ENCODE measurements at places on chromosomes 1 and 21. TPM values are rescaled to one million over a fixed set of nuclear protein-coding genes. Genes with fewer than 3 reads are reported as not detected.
A peak's percentile ranks its signal among the peaks of the same experiment; 100 is the strongest.

DNA sequence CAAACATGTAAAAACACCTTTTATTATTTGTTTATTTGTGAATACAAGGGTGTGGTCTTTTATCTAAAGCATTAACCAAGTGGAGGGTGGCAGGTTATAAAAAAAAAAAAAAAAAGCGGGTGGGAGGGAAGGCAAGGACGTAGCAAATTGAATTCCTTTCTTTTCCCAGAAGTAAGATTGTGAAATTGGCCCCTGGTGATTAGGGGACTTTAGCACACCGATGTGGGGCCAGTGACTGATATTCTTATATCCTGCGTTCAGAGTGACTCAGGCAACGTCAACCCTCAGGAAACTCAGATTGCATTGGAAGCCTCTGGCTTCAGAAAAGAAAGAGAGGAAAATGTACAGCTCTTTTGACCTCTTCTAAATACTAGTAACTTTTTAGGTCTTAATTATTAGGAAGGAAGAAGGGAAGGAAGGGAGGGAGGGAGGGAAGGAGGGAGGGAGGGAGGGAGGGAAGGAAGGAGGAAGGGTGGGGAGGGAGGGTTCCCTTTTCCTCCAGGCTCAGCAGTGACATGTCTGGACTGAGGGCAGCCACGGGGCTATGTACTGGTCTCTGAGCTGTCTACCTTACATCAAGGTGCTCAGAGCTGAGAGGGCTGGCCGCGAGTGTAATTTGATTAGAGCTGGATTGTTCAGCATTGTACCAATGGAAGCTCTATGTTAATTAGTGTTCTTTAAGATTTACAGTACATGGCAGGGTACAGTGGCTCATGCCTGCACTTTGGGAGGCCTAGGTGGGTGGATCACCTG lies 30.2 kb downstream of the EVA1C start:
- no peaks in the 10 kb centered on the region for H3K27me3 ChIP-seq
- no peaks in the 10 kb centered on the region for H3K4me1 ChIP-seq
- H3K36me3 ChIP-seq = no peaks in the 10 kb centered on the region
- no peak overlapping the region for H3K4me3 ChIP-seq

DNA sequence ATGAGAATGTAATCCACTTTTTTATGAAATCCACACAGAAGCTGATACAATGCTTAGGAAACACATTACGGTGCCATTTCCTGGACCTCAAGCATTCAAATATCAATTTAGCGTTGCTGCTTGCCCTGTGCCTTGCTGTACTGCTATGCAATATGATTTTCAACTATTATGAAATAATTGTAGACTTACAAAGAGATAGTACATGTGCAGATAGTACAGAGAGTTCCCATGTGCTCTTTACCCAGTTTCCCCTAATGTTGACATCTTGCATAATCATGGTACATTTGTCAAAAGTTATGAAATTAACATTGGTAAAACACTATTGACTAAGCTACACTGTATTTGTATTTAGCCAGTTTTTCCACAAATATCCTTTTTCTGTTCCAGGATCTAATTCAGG lies 37.7 kb upstream of the PTBP2 start:
- no peaks in the 10 kb centered on the region for H3K36me3 ChIP-seq
- no peak overlapping the region for H3K4me3 ChIP-seq
- H3K27ac ChIP-seq = no peak overlapping the region
- no peak for DNase-seq
- no peaks in the 10 kb centered on the region for H3K27me3 ChIP-seq

DNA sequence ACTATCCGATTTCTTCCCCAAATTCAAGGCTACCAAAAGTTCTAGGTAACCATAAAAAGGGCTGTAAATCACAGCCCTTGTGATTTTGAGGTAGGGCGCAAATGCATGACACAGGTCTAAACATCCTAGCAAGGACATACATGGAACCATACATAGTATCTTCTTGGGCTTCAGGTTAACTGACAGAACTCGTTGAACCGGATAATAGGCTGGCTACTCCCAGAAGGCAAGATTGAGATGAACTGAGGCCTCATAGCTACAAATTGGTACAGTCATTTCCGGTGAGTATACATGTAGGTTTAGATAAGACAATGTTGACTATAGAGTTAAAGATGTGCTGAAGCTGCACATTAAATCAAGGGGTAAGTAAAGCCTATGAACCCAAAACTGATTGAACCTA lies 27.3 kb upstream of the TP53BP2 start:
- no peak overlapping the region for H3K4me3 ChIP-seq
- H3K36me3 ChIP-seq = no peaks in the 10 kb centered on the region
- DNase-seq = no peak
- H3K27me3 ChIP-seq = no peaks in the 10 kb centered on the region
- H3K27ac ChIP-seq = no peak overlapping the region

DNA sequence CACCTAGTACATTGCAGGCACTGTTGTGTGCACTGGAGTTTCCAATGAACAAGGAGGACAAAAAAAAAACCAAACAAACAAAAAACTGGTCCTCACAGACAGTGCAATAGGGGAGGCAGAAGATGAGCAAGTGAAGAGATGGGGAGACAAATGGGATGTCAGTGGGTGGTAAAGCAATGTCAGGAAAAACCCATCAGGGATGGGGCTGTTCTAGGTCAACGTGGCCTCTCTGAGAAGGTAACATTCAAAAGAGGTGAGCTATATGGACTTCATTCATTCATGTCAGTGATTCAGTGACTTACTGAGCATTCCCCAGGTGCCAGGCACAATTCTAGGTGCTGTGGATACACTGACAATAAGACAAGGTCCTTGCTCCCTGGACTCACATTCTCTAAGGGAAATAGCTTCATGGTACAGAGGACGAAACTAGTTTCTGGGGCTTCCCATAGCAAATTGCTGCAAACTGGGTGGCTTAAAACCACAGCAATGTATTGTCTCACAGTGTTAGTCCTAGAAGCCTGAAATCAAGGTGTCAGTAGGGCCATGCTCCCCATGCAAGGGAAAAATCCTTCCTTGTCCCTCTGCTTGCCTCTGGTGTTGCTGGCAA lies 140.5 kb upstream of the KLHDC7A start:
- no peak overlapping the region for H3K27ac ChIP-seq
- no peaks in the 10 kb centered on the region for H3K4me1 ChIP-seq
- H3K4me3 ChIP-seq = no peak overlapping the region
- H3K27me3 ChIP-seq = no peaks in the 10 kb centered on the region
- DNase-seq = no peak

- H3K4me1 ChIP-seq = peaks cover 4% of the 10 kb centered on the region
- no peak for DNase-seq
These were observed 5.0 kb downstream of the ADAMTS1 start for GRCh38 chr21:26840201-26840600.

GRCh38 chr1:87435484-87435883 lies 106.8 kb downstream of the LMO4 start:
- H3K27me3 ChIP-seq = no peaks in the 10 kb centered on the region
- H3K36me3 ChIP-seq = no peaks in the 10 kb centered on the region

GRCh38 chr1:166738140-166738539 lies 101.1 kb upstream of the POGK start:
- no peak for DNase-seq
- H3K4me1 ChIP-seq = no peaks in the 10 kb centered on the region
- no peaks in the 10 kb centered on the region for H3K27me3 ChIP-seq

- peaks cover 37% of the 10 kb centered on the region for H3K36me3 ChIP-seq
- H3K27ac ChIP-seq = no peak overlapping the region
- no peak overlapping the region for H3K4me3 ChIP-seq
These were observed 22.4 kb downstream of the URB2 start for GRCh38 chr1:229648406-229648805.

- no peak overlapping the region for H3K27ac ChIP-seq
- H3K27me3 ChIP-seq = no peaks in the 10 kb centered on the region
- no peak for DNase-seq
- no peaks in the 10 kb centered on the region for H3K36me3 ChIP-seq
- no peaks in the 10 kb centered on the region for H3K4me1 ChIP-seq
These were observed 225.5 kb upstream of the ADAMTS5 start for GRCh38 chr21:27192281-27192949.

- H3K4me3 ChIP-seq = no peak overlapping the region
- no peak for DNase-seq
- no peaks in the 10 kb centered on the region for H3K36me3 ChIP-seq
- no peaks in the 10 kb centered on the region for H3K4me1 ChIP-seq
These were observed 12.5 kb downstream of the NCAM2 start for GRCh38 chr21:21010698-21011097.

DNA sequence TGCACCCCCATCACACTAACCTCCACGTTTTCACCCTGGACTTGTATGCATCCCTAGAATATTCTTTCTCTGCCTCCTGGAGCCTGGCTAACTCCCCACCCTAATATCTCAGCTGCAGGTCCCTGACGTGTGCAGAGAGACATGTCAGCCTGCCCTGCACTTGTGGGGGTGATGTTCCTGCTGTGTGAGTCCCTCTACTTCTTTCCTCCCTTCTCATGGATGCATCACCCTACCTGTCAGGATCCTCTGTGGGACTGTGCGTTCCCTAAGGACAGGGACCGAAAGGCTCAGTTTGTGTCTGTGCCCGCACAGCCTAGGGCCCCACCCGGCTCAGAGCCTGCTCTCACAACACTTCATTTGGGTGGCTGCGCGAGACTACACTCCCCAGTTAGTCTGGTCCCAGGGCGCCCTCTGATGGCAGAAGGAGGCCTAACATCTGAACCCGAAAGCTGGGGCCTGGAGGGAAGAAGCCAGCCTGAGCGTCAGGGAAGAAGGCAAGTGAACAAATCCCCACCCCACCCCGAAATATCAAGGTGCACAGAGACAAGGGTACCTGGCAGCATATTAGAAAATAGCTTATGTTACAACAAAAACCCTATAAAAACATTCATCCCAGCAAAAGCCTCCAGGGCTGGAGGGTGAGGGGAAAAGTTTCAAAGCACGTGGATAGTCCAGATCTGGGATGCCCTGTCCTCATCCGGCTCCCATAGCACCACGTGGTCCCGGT lies 3.7 kb downstream of the CD52 start:
- no peaks in the 10 kb centered on the region for H3K4me1 ChIP-seq
- no peaks in the 10 kb centered on the region for H3K27me3 ChIP-seq
- H3K4me3 ChIP-seq = no peak overlapping the region
- no peak overlapping the region for H3K27ac ChIP-seq

- no peaks in the 10 kb centered on the region for H3K27me3 ChIP-seq
- no peak for DNase-seq
- H3K36me3 ChIP-seq = no peaks in the 10 kb centered on the region
- H3K27ac ChIP-seq = peak overlapping the region; percentile 93
- peaks cover 6% of the 10 kb centered on the region for H3K4me1 ChIP-seq
These were observed 6.3 kb downstream of the CDKN2C start for GRCh38 chr1:50976111-50976889.

DNA sequence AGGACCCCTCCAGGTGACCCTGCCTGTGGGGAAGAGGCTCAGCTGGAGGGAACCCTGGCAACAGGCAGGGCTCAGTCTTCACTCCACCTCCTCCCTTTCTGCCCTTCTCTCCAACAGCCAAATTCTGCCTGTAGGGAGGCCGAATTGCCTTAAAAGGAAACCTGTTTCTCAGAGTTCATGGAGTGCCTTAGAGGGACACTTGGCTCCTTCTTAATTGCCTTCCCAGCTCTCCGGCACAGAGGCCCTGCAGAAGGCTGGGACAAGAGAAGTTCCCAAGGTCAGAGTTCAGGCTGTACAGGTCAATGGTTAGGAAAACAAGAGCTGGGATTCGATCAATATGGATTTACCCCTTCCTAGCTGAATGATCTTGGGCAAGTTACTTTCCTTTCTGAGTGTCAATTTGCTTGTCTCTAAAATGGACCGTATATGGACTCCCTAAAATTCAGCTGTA lies 6.2 kb downstream of the CSRP1 start:
- DNase-seq = no peak
- no peaks in the 10 kb centered on the region for H3K36me3 ChIP-seq
- peaks cover 52% of the 10 kb centered on the region for H3K4me1 ChIP-seq
- H3K4me3 ChIP-seq = no peak overlapping the region

DNA sequence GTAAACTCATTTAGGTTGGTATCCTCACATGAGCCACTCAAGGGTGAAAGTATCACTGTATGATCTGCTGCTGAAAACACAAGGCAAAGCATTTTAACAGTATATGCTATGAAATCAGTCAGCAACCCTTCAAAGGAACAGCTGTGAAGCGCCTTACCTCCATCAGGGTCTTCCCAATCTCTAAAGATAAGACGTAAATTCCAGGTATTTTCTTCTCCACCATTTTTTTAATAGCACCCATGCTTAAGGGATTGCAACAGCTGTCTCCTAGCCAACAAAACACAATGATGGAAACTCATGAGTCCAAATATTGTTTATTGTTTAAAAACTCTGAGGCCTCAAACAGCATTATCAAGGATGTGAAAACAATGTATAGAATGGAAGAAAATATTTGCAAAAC lies 4.8 kb downstream of the PPT1 start:
- H3K4me3 ChIP-seq = no peak overlapping the region
- no peak overlapping the region for H3K27ac ChIP-seq
- DNase-seq = no peak
- H3K27me3 ChIP-seq = no peaks in the 10 kb centered on the region

DNA sequence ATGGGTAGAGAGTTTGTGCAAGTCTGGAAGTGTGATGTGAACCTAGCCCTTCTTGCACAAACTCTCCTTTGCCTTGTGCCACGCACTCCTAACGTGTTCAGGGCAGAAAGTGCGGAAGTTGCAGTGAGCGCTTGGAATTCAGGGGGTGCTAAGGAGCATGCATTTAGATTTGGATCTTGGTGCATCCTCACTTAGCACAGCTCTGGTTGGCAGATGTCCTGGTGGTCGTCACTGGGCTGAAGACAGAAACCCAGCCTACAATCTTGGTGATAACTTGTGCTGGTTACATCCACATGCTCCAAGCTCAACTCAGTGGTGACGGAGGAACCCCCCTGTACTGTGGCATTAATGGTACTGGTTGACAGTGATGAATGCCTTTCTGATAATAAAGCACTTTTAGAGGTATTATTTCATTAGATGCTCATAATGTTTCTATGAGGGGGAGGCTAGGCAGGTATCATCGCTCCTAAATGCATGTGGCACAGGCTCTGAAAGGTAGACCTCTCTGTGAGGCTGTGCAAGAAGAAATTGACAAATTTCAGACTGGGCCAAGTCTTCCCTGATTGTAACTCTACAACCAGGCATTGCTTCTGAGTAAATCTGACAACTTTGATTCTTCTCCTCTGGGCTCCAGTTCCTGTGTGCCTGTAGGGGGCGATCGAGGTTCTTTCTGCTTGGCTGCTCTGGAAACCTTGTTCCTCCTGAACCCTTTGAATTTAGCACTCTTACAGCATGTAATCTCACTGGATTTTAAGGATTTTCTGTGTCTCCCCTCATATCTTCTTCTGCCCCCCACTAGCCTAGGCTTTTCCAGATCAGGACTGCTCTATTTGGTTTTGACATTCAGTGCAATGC lies 40.6 kb downstream of the MAPKAPK2 start:
- DNase-seq = no peak
- no peaks in the 10 kb centered on the region for H3K27me3 ChIP-seq
- H3K4me1 ChIP-seq = peaks cover 43% of the 10 kb centered on the region
- H3K36me3 ChIP-seq = peaks cover 5% of the 10 kb centered on the region

- no peak for DNase-seq
- no peaks in the 10 kb centered on the region for H3K36me3 ChIP-seq
- no peak overlapping the region for H3K27ac ChIP-seq
- no peaks in the 10 kb centered on the region for H3K27me3 ChIP-seq
- H3K4me3 ChIP-seq = no peak overlapping the region
- peaks cover 12% of the 10 kb centered on the region for H3K4me1 ChIP-seq
These were observed 34.6 kb upstream of the HIVEP3 start for GRCh38 chr1:41953291-41953690.

DCAF8 gene
- total RNA-seq = 51.1 TPM

FAM177B gene
- total RNA-seq = 0.20 TPM

TNFSF4 gene
- total RNA-seq = 0.43 TPM

RIMKLA gene
- 1.9 TPM for total RNA-seq

BATF3 gene
- total RNA-seq = 0.95 TPM

CYP4A11 gene
- total RNA-seq = not detected

TMEM52 gene
- 44.8 TPM for total RNA-seq

KRTAP19-3 gene
- not detected for total RNA-seq

SPRR2E gene
- not detected for total RNA-seq

SMPDL3B gene
- 20.4 TPM for total RNA-seq

WNT3A gene
- not detected for total RNA-seq

SLC9C2 gene
- 0.28 TPM for total RNA-seq

TMEM61 gene
- 1.5 TPM for total RNA-seq

NDUFS5 gene
- total RNA-seq = 82.6 TPM

Measured in pancreas (tissue), 10 donors.